ENCODE measurements at places on chromosomes 6 and 20. TPM values are rescaled to one million over a fixed set of nuclear protein-coding genes. Genes with fewer than 3 reads are reported as not detected.

DNA sequence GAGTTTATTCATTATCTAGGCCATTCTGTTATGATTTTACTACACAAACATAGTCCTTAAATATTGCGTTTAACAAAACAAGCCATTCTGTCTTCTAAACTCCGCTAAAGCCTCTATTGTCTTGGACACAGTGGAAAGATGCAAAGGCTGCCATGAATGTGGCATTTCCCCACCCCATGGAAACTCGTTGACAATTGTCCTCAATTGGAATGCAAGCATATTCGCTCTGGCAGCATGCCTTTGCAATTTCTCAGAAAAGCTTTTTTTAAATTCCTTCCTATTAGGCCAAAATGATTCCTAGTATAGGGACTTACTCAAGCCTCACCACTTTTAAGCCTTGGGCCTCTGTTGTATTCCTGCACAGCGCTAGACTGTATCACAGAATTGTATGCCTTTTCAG lies 22.8 kb downstream of the OR2A4 start:
- no peak for DNase-seq

DNA sequence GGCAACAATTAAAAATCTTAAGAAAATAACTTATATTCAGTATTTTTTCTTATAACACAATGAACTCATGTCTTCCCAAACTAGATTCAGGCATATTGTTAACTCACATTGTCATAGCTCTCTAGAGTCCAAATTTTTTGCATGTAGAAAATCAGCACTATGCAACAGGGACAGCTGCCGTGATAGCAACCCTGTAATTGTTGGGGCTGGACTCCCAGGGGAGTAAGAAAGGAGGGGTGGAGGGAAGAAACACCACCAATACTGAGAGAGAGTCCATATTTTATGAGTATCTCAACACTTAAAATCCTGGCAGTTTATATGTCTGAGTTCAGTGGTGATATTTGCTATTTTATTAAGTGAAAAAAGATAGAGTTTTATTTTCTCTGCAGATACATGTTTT lies 89.6 kb upstream of the HS3ST5 start:
- DNase-seq: no peak

GRCh38 chr6:11710311-11710761 lies 68.3 kb downstream of the ADTRP start:
- no peak for DNase-seq

- no peak for DNase-seq
Measured at GRCh38 chr6:96330884-96331283, 190.7 kb upstream of the UFL1 start.

DNA sequence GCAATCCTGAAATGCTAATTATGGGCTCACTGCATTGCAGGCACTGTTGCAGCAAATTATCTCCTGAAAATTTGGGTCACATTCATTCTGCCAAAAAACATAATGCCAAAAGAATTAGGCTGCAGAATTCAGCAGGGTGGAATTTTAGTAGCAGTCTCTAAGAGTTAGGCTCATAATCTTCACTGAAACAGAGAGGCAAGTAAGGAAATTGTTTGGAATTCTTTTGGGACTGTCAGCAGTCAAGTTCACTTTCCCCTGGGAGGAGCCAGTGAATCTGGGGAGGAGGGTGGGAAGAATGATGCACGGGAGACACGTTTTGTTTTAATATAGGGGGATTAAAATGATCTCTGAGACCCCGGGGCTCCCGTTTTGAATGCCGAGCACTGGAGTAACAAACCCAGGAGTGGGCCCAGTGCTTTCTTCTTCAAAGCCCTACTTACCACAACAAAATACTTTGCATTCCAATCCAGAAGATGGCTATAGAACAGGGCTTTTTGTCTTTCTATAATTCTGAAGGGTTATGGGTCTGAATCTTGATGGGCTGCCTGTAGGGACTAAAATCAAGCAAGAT lies 44.7 kb downstream of the SOBP start:
- no peak for DNase-seq

The MACROD2 gene
- 1.2 TPM for total RNA-seq

DNA sequence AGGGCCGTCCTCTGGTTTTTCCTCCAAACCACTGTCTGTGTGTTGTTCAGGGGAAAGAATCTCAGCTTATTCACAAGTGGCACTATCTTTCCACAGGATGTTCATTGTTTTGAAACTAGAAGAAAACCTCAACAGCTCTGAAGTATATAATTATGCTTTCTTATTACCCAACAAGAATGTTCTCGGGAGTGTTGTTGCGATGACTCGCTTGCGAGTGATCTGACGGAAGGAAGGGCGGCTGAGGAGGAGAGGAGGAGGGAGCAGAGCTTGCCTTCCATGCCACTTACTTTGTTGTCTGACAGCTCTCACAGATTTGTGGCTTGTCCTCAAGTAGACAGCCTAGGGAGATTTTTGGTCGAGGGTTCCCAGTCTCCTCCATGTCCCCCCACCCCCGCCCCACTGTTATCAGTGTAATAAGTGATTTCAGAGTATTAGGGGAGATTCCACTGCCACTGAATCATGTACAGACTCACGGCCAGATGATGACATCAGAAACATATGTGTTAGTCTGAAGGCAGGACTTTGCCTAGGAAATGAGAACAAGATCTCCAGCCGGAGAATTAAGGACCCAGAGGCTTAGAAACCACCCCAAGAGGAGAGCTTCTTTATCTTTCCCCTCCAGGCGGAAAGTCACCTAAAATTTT lies 80.7 kb upstream of the CCN6 start:
- DNase-seq: peak; percentile 54

DNA sequence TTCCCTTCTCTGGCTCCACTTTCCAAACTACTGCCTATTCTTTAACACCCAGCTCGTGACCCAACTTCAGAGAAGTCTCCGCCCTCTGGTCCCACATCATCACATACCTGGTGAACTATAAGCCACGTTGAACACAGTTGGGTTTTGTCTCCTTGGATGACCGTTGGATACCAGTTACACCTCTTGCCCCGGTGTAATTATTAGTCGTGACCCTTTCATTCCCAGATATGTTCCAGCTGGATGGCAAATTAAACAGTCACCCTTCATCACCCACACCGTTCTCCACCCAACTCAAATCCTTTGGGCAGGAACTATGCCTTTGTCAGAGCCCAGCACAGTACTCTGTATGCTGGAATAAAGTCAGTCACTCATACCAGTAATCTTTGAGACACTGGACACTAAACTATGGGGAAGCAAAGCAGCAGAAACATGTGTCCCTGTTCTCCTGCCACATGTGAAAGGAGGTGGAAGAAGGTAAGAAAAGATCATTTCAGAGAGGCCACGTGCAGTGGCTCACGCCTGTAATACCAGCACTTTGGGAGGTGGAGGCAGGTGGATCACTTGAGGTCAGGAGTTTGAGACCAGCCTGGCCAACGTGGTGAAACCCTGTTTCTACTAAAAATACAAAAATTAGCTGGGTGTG lies 22.5 kb downstream of the PLAGL2 start:
- DNase-seq: no peak

DNA sequence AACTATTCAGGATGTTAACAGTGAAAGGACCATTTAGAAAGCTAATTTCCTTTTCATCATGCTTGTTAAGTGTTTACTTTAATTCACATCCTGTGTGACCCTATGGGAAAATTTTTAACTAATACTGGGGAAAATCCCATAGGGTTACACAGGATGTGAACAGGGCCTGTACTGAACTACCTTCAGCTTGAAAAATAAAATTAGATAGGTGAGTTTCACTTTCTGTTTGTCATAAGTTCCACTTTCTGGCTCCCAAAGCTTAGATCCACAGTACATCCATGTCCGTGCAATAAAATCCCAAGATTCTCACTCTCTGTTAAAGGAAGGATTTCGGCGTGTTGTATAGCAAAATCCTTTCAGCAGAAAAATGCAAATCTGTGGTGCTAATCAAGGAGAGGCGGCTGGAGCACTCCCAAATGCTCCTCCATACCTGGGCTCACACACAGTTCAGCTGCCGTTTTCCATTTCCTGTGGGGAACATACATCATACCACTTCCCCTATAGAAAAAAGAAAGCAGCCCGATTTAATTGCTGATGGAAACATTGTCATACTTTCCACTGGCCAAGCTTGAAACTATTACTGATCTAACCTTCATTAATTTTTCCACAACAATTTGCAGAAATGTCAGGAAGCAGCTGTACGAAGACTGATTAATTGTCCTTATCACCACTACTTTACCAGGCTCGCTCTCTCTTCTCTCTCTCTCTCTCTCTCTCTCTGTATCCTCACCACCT lies 125.2 kb downstream of the HIVEP2 start:
- DNase-seq: peak; percentile 28

The MATN4 gene
- not detected for total RNA-seq

The VPS16 gene
- 26.3 TPM for total RNA-seq

GRCh38 chr6:118787724-118788423 lies 106.1 kb upstream of the ASF1A start:
- DNase-seq: no peak

The PRDM1 gene
- 0.37 TPM for total RNA-seq

The STAU1 gene
- 47.4 TPM for total RNA-seq

GRCh38 chr20:56851552-56851951 lies 222.4 kb downstream of the TFAP2C start:
- DNase-seq: no peak

DNA sequence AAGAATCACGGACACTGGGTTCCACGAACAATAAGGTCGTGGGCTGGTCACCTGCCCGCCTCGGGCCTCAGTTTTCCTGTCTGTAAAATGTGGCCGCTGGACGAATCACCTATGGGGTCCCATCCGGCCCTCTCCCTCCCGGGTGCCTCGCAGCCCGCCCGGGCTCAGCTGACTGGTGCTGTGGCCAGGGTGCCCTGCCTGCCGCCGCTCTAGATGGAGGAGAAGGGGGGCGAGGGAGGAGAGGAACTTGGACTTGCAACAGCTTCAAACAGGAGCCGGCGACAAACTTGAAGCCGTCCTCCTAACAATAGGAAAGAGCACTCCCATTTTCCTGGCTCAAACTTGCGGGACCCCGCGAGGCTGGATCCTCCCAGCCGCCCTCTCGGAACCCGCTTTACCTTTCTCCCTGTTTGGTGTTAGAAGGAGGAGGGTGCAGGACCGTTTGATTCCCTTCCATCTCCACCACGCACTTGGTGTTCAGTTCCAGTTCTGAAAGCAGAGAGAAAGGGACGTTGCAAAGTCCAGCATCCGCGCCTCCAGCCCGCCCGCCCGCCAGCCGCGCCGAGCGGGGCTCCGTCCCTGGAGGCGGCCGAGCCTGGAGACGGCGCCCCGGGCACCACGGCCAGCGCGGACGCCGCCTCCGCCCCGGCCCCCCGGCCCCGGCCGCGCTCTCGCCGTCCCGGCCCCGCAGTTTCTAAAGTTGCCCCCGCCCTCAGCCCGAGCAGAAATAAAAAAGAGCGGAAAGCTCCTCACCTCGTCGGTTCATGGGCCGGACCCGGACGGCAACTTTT lies 584 bp downstream of the KIF13A start:
- DNase-seq: peak; percentile 41

- no peak for DNase-seq
Measured at GRCh38 chr6:144811140-144811539, 526.0 kb downstream of the UTRN start.

DNA sequence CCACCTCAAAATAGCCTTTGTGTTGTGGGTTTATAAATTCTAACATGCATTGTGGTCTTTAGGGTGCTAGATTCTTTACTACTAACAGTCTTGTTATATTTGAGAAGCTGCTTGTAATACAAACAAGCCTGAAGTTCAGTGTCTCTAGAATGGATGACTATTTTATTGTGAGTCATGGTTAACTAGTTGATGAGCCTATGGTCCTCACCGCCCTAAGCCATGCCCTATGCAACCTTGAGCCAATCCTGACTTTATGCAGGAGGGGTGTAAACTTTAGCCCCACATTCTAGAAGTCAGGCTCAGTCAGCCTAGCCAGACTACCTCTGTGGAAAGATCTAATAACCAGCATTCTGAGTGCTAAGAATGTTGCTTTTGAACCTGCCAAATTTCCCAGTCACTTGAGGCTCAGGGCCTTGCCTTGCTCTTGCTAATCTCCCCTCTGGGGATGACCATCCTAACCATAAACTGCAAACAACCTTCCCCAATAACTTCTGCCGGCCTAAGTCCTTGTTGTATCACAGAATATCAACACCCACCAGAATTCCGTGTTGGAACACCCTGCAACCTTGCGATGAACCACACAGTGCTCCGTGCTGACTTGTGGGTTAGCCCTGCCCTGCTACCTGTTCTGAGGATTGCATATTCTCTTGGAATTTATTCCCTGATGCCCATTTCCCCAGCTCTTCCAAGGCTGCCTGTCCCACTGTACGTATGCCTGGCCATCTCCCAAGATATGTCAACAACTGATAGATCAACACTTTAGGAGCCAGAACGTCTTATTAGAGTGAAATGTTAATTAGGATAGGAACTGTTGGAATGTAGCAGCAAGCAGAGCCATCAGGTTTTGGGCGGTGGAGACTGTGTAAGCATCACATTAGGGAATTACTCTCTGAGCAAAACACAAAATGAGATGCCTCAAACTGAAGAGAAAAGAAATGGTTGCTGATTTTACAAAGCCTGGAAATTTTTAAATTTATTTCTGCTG lies 71.7 kb upstream of the CEP85L start:
- DNase-seq: no peak

DNA sequence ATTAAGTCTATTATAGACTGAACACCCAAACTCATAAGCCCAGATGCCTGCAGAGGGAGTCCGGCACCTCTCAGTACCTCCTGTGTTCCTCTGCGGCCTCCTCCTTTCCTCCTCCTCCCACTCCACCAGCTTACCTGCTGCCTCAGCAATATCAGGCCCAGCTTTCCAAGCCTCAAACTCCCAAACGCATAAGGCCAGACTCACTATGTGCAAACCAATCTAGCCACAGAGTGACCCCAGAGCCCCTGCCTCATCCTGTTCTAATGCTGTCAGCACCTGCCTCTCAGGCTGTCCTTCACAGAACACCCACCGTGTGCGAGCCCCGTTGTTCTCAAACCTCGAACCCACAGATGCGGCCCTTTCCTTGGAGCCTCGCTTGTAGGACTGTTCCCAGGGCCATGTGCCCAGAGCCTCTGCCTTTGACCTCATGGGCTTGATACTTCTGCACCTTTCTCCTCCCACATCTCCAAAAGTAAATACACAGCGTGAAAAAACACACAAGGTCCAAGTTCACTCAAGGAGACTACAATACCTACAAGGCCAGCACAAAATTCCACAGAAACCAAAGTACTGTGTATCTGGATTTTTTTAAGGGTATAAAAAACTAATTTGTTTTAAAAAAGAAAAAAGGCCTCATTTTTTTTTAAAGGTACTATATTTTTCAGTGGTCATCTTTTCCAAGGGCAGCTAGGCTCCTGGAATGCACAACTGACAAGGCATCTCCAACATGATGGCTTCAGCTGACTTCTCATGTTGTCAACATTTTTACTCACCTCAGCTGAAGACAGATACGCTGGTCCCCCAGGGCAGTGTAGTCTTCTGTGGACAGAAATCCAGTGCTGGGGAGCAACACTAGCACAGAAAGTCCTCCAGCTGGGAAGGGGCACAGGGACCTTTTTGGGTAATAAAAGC lies 52.3 kb downstream of the ABHD12 start:
- no peak for DNase-seq

- DNase-seq: no peak
Measured at GRCh38 chr6:22152841-22153240, 144.0 kb downstream of the PRL start.

GRCh38 chr20:52801628-52802006 lies 170.5 kb upstream of the TSHZ2 start:
- no peak for DNase-seq
